ENCODE measurements at places on chromosomes 7 and 10.

DNA sequence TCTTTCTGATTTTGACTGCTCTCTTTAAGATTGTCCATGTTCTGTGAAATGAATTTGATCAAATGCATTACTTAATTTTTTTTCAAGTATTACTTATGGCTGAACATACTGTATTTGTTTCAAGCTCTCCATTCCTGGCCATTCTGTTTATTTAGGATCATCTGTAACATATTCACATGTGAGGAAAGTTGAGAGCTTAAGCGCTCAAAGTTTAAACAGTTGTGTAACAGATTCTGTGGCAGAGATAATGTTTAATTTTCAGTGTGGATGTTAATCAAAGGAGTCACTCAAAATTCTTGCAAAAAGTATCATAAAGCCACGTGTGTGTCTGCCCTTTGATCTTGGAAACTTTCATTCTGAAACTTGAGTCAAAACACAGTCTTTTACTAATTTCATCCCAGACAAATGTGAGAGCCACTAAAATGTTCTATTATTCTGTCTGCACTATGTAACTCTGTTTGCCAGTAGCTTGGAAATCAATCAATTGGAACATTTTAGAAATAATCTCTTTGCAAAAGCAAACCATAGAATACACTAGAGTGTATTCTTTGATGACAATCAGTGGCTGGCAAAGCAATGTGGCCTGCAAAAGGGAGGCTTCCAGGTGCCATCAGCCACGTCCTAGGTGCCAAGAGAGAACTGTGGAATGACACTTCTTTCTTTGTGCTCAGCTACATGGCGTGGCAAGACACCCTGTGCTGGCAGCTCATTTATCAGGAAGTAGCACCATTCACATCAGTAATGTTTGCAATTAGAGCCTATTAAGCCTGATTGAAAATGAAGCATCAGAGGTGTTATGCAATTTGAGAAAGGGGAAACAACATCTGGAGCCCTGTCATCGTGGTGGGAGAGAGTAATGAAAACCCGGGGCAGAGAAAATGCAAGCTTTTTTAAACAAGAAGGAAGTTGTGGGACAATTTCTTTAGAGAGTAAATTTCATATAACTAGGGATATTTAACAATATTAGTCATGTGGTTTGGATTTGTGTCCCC is 40.9 kb downstream of the ARL5B start:
- DNase-seq: peak; percentile 32

DNA sequence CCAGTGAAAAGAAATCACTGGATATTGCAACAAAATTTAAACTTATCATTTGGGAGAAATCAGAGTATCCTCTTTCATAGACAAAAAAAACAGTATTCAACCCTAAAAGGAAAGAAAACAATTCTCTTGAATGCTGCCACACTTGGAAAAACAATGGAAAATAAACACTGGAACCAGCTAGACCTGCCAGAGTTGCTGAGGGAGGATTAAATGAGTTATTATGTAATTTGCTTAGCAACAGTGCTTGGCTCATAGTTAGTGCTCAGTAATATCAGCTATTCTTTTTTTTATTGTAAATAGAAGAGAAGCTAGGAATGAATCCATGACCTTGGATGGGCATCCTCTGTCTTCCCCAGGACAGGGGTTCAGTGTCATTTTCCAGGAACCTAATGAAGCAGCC is 11.0 kb upstream of the ZNF273 start:
- no peak for DNase-seq

- no peak for DNase-seq
Observed at GRCh38 chr7:96397936-96398598, 76.2 kb upstream of the SLC25A13 start.

GRCh38 chr10:70840836-70841235 is 25.1 kb downstream of the SGPL1 start:
- DNase-seq: no peak

GRCh38 chr10:129004398-129004797 is 462.6 kb upstream of the MGMT start:
- DNase-seq: no peak

DNA sequence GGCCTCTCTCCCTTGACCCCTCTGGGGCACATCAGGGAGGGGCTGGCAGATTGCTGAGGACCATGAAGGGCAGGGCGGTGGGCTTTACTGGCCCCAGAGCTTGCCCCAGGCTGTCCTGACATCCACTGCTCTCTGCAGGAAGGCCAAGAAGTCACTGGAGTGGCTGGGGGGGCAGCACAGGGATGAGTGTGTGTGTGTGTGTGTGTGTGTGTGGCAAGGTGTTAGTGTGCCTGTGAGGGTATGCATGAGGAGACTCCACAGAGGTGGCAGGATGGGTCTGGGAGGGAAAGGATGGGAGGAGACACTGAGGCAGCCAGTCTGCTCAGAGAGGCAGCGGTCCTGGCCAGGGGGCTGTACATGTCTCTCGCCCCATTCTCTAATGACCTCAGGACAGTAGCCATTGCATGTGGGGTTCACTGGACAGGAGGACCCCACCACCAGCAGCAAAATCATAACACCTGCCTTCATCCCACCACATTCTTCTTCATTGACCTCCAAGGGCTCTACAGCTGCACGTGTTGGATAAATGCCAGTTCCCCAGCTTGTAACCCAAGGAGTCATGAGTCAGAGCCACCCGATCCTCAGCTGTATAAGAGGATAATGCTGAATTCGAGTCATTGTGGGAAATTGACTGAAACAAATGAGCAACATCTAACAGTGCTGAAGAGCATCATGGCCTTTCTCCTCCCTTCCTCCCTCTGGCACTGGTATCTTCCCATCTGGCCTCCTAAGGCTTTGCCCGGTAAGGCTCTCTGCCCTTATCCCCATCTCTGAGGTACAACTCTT is 720.5 kb downstream of the GRID1 start:
- DNase-seq: no peak

DNA sequence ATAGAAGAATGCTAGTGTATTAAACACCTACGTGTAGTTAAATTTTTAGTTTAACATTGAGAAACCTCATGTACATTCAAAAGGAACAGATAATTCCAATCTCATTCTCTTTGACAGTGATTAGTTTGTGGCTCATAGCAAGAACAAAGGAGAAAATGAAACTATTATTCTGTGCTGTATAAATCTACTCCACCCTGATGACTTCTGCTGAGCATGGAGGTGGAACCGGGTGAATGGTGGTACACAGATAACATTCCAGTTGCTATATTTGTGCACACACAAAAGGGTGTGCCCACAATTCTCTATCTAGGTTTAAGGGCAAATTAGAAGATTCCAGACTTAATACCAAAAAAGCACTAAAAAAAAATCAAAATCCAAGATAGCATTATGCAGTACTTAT is 17.0 kb upstream of the RALA start:
- DNase-seq: no peak

- no peak for DNase-seq
Observed at GRCh38 chr10:78045237-78045636, 11.6 kb downstream of the RPS24 start.

- peak; percentile 69 for DNase-seq
Observed at GRCh38 chr10:1123198-1123597, 67.0 kb downstream of the WDR37 start.

DNA sequence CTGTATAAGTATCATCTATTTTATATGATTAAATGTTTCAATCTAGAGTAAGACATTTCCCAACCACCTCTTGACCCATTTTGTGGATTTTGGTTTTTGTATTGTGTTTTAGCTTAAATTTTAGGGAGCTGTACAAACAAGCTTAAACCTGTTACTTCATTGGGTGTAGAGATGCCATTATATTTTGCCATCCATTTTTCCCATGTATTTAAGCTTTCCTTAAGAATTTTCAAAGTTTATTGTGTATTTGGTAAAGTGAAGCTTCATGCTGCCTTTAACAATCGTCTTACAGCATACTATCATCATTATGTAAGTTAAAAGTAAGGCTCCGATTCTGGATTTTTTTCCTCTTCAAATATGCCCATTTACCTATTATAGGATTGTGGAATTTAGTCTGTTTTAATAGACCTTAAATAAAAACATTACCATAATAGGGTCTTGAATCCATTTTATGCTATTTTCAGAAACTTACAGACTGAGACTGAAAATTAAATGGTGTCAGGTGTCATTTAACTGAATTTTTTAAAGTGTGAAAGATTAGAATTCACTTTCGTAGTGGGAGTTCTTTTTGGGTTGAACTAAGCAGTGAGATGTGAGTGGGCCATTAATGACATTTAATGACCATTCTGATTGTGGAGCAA is 2.2 kb downstream of the KMT2E start:
- no peak for DNase-seq

- no peak for DNase-seq
Observed at GRCh38 chr10:80400136-80400804, 8.1 kb upstream of the PRXL2A start.

GRCh38 chr10:86535132-86535882 is 13.7 kb upstream of the WAPL start:
- no peak for DNase-seq

- no peak for DNase-seq
Observed at GRCh38 chr10:45441239-45442190, 67.5 kb downstream of the ALOX5 start.

DNA sequence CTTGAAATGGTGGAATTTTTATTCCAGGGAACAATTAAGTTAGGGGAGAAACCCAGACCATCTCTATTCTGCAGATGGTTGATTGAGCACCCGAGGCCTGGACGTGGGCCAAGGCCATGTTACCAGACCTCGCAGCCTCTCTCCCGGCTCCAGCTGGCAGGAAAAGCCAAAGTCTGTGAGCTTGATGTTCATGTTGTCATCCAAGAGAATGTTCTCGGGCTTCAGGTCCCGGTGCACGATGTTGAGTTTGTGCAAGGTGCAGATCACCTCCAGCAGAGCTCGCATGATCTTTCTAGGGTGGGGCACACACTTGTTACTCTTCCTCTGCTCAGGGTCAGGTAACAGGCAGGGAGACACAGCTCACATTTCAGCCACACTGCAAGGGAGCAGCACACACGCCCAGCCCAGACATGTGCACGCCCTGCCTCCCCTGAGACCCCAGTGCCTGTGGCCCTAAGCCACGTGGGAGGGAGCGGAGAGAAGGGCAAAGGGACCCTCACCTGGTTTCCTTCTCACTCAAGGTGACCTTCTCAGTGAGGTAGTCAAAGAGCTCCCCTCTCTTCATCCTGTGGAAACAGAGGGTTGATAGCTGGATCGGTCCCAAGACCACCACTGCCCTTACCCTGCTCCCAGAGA is 9.5 kb downstream of the PHKG1 start:
- DNase-seq: no peak

DNA sequence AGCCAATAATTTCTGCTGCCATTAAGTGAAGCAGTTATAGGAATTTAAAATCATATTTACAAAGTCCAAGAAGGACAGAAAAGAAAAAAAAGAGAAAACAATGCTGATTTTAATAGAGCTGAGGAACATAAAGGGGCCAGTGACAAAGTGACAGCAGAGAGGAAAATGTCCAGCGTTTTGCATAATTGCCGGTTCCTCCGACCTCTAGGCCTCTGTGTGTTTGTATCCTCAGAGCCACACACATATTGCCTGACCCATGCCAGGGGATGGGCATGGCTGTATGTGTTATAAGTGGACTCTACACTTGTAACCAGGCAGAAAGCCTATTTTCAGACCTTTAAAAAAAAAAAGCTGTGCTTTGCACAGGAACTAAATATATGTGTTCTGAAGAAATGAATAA is 366.8 kb upstream of the C7orf33 start:
- DNase-seq: no peak

- DNase-seq: no peak
Observed at GRCh38 chr10:120963594-120964220, 112.5 kb downstream of the WDR11 start.

DNA sequence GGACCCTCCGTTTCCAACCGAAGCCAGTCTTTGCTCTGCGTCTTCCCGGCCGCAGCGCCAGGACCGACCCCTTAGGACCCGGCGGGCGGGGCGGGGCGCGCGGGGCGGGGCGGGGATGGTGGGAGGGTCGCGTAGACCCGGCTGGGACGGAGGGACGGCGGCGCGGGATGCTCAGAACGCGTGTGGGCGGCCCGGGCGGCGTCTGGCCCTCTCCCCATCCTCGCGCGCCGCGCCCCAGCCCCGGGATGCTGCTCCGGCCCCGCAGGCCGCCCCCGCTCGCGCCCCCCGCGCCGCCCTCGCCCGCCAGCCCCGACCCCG is at the start of gene UTF1:
Gene UTF1, plus strand, starts transcription at position 174 of the 318 bp plus-strand sequence. Its CDS starts 72 bp downstream, at position 246.
- no peak for DNase-seq

- no peak for DNase-seq
Observed at GRCh38 chr7:48887500-48887899, 36.8 kb upstream of the CDC14C start.

DNA sequence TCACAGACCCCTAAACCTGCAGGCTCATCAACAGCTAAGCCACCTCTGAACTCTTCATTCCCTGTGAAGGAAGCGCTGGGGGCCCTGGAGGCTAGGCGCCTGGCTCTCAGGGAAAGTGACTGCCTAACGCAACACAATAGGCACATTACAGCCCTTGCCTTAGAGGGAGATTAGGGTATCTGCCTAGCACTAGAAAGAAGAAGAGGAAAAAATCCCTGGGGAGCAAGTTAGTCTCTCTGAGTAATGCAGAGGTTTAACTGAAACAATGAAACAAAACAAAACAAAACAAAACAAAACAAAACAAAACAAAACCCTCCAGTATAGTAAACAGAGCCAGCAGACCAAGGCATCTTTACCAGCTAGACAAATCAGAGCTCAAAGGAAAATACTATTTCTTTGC is 2.6 kb downstream of the ZNF777 start:
- peak; percentile 58 for DNase-seq

- no peak for DNase-seq
Observed at GRCh38 chr10:70494966-70495365, 16.4 kb downstream of the PALD1 start.

DNA sequence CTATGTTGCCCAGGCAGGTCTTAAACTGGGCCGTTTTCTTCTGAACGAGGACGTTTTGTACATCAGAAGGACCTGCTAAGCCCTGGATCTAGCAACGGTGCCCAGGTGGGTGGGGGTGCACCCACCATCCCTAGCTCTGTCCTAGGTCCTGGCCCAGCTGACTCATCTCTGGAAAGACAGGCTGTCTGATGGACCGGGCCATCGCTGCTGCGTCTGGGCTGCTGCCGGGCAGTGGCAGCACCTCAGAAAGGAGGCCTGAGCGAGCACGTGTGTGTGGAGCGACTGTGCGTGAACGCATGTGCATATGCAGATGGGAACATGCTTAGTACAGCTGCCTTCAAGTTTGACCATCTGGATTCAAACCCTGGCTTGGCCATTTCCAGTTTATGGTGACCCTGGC is 7.3 kb upstream of the ELFN1 start:
- no peak for DNase-seq

GRCh38 chr7:10346032-10346431 is 627.6 kb upstream of the PHF14 start:
- DNase-seq: no peak

- DNase-seq: no peak
Observed at GRCh38 chr7:43666938-43667337, 62.4 kb downstream of the COA1 start.

GRCh38 chr7:31853380-31853779 is 166.4 kb downstream of the PPP1R17 start:
- DNase-seq: no peak

DNA sequence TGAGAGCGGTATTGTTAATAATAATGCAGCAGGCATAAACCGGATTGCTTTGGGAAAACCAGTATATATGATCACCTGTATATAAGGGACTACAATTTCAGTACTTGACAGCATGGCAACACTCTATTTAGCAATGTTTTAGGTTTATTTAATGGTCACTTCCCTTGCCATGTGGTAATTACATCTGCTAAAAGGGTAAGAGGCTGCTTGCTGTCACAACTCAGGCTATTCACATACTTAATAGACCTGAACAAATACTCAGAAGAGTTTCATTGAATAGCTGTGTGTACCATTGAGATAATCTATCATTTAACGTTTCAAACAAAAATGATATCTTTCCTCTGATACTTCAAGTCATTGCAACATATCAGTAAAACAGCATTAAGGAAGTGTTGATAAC is 90.1 kb downstream of the PCDH15 start:
- no peak for DNase-seq

GRCh38 chr10:111087968-111088505 is 11.2 kb downstream of the ADRA2A start:
- DNase-seq: no peak

All from NB4 (cell line).